ENCODE measurements at places on chromosomes 13 and 19.

- DNase-seq: no peak
These were observed 290.4 kb downstream of the TSHZ3 start for GRCh38 chr19:31058676-31059340.

DNA sequence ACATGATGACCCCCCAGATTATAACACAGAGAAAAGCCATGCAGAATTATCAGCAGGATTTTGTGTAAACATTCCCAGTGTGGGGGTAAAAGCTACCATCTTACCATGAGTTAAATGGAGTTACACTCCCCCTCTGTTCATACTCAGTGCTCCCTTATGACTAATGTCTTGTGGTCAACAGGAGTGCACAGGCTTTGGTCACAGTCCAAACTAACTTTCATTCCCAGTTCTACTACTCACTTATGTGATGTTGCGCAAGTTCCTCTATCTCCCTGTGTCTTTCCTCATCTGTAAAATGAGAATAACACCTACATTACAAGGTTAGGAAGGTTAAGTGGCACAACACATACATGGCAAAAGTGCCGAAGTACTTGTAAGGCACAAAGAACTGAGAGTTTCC is 277.9 kb downstream of the RBM26 start:
- no peak for DNase-seq

GRCh38 chr19:2967972-2968371 is 9.4 kb upstream of the TLE6 start:
- no peak for DNase-seq

- DNase-seq: no peak
These were observed 77.0 kb downstream of the RUBCNL start for GRCh38 chr13:46310066-46310465.

DNA sequence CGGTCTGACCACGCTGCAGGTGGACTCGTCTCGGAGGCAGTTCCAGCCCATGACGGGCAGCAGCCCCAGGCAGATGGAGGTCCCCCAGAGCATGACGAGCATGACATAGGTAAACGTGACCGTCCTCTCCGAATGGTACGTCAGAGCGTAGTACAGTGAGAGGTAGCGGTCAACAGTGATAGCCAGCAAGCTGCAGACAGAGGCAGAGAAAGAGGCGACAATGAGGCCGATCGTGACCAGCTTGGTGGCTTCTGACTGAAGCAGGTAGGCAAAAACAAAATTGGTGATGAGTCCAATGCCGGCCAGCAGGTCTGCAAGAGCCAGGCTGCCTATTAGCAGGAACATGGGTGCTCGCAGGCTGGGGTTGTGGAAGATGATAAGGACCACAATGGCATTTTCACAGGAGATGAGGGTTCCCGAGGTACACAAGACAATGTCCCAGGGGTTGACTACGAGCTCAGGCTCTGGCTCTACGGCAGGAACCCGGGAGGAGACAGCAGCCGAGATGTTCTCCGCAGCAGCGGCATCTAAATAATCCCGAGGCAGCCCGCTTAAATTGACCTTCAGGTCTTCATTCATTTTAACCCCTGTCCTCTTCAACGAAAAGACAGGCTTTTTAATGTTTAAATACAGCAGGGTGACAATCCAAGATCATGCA is 1.2 kb downstream of the GPR12 start:
- DNase-seq: no peak

DNA sequence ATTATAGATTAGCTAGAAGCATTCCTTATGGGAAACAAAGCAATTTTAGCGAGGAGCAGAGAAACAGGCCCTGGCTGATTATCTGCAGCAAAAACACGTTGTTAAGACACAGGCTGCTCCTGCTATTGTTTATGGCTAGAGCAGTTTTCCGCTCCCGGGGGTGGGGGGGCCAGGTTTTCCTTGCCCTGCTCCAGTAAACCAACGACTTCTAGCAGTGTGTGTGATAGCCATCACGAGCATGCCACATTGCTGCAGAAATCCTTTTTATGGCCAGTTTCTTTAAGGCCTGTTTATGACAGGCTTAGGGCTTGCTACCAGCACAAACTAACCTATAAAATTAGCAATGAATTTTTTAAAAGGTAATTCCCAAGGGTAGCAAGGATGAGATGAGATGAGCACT is 18.4 kb upstream of the IL17D start:
- no peak for DNase-seq

DNA sequence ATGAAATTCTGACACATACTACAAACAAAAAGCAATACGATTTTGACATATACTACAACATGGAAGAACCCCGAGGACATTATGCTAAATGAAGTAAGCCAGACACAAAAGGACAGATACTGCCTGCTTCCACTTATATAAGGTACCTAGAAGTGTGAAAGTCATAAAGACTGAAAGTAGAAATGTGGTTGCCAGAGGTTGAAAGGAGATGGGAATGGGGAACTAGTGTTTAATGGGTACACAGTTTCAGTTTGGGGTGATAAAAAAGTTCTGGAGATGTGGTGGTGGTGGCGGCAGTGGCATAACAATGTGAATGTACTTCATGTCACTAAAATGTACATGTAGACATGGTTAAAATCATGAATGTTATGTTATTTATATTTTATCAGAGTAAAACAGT is 12.1 kb upstream of the NDFIP2 start:
- no peak for DNase-seq

DNA sequence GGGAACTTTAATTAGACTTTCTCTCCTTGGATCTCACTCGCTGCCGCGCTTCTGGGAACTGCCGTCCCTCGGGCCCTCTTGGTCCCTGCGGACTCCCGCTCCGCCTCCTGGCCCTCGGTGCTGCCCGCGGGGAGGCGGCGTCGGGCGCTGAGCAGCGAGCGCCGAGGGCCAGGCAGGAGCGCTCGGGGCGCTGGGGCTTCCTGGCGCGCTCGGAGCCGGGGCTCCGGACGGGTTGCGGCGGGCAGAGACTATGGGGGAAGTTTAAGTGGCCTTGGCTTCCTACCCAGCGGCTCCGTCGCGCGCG is 704 bp downstream of the CHST8 start:
- peak; percentile 55 for DNase-seq

DNA sequence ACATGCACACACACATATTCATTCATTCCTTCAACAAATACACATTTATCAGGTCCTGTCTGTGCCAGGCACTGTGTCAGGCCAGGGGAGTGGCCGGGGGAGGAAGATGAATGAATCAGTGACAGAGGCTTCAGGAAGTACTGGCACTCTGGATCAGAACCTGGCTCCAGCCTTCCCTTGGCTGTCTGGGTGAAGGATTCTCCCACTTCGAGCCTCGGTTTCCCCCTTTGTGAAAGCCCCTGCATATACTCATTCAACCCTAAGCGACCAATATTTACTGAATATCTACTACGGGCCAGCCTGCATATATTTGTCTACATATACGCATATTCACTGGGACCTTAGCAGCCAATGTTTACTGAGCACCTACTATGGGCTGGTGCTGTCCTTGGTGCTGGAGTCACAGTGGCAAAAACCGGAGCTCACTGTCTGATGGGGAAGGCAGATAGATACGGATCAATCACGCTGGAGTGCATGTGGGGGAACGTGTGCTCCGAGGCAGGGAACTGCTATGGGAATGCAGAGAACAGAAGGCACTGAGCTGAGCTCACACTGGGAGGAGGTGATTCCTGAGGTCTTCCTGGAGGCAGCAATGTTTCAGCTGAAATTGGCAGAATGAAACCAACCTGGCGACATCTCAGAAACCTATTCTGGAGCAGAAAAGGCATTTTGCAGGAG is 636 bp upstream of the ZNF579 start:
- no peak for DNase-seq

GRCh38 chr19:46472592-46472991 is 1.2 kb upstream of the PNMA8A start:
- no peak for DNase-seq

- DNase-seq: no peak
These were observed 181.0 kb upstream of the GPR12 start for GRCh38 chr13:26941345-26942174.

- no peak for DNase-seq
These were observed 1256.6 kb upstream of the ATXN8OS start for GRCh38 chr13:68851026-68851425.

GRCh38 chr13:80649274-80649673 is 308.3 kb upstream of the SPRY2 start:
- no peak for DNase-seq

DNA sequence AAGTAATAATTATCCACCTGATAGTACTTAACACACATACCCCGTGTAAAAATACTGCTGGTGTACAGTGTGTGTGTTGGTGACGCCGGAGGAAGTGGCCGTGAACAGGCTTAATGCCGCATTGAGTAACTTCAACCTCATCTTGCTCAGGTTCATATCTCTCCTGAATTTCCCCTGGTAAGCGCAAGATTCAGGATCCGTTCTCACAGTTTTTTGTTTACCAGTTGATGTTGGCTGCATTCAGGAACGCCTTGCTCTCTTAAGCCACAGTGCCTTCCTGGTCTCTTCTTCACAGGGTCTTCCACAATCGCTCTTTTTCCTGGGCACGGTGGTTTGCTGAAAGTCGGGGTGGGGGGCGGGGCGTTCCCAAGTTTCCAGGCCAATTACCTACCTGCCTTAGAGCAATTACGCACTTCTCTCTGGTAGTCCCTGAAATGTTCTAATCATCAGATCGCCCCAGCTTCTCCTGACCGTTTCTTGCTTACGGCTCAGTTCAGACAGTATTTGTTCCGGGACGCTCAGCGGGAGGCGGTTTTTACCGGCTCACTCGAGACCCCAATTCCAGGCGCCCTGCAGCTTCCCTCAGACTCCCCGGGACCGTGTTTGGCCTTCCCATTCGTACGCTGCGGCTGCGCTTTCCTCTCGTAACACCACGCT is 706 bp upstream of the DNAJC3 start:
- no peak for DNase-seq
